ENCODE measurements at places on chromosomes 3 and 15. TPM values are rescaled to one million over a fixed set of nuclear protein-coding genes. Genes with fewer than 3 reads are reported as not detected.

GRCh38 chr3:88105325-88105724 lies 44.4 kb upstream of the C3orf38 start:
- DNase-seq = no peak

DNA sequence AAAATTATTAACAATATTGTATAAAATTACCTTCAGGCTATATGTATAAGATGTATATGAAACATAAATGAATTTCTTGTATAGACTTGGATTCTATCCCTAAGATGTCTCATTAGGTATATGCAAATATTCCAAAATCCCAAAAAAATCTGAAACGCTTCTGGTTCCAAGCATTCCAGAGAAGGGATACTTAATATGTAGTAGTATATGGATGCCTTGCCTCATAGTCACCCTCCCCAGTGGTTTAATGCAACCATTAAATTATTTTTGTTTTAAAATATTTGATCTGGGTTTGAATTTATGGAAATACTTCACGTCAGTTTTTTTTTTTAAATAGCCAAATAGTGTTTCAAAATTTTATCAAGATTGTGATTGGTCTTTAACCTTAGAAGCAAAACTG lies 27.2 kb downstream of the PLCL2 start:
- DNase-seq = no peak

GRCh38 chr15:49103002-49103401 lies 52.4 kb downstream of the COPS2 start:
- DNase-seq = peak; percentile 72

- no peak for DNase-seq
These were observed 172.2 kb downstream of the ATG7 start for GRCh38 chr3:11444404-11444803.

The CXCR6 gene
- polyA plus RNA-seq = 0.02 TPM

DNA sequence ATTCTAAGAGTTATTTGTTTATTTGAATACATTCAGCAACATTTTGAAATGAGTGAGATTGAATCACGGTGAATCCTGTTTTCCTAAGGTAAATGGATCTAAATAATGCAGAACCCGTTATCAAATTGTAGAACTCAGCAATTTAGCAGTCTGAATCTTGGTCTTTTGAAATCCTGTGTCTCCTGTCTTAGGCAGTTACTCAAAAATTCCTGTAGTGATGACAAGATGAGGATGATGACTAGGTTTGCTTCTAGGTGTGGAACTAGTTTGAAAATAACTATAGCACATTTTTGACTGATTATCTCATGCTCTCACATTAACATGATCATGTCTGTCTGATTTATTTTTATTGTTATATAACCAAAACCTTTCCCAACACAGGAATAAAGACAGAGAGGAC lies 115.0 kb downstream of the RAP2B start:
- DNase-seq = no peak

- no peak for DNase-seq
These were observed 38.1 kb downstream of the FSIP1 start for GRCh38 chr15:39744334-39745103.

DNA sequence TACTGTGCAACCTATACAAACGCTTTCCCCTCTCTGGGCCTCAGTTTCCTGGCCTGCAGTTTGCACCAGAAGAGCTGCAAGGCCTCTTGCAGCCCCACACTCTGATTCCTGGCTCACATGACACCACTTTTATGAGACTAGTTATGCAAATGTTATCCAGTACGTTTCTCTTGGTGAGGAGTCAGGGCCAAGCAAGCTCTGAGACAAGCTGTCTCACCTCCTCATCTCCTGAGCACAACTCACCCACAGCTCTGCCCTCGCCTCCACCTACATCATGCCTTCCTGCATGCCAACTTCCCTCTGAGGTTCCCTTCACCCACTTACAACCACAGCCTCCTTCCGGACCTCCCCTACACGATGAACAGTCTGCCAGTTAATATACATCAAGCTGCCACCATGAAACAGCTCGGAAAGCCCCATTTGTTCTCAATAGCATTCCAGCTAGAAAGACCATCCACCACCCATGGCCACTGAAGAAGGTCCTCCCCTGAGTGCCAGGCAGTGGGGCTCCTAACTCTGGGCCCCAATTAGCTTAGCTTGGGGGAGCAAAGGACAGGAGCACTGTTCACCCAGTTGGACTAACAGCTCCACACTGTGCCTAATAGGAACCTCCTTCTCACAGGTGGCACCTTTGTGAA lies 25.0 kb downstream of the CRYGS start:
- DNase-seq = no peak

- no peak for DNase-seq
These were observed 41.6 kb downstream of the C3orf20 start for GRCh38 chr3:14716591-14716990.

GRCh38 chr3:99747915-99748314 lies 69.7 kb upstream of the CMSS1 start:
- peak; percentile 70 for DNase-seq

The GOLGA8Q gene
- polyA plus RNA-seq = 0.22 TPM

DNA sequence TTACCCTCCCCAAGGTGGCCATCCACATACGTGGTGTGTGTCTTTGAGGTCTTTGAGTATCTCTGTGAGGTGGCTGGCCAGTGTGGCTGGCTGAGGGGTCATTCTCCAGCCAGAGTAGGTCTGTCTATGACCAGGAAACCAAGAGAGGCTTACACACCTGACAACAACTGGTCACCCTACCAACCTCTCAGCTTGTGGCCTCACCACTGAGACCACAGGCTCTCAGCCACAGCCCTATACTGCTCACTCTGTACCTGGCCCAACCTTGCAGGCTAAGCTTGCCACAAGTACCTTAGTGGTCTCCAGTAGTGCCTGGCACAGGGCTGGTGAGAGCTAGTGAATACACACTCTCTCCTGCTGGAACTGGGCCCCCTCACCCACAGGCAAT lies 5.1 kb downstream of the HEMK1 start:
- no peak for DNase-seq

- no peak for DNase-seq
These were observed 285.3 kb downstream of the FAM43A start for GRCh38 chr3:194971009-194971408.

DNA sequence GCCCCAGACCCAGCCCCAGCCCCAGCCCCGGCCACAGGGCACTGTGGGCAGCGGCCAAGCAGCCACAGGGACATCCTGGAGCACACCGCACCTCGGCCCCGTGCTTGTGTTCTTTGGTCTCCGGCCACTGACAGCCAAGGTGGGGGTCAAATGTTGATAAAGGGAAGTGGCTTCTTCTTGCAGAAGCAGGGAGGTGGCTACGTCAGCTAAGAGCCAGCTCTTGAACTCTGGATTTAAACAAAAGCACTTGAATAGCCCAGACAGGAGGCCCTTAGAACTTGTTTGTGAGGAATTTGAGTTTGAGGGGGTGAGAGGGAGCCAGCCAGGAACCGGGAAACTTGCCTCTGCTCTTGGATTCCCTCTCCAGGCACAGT lies 135.8 kb upstream of the ABHD17C start:
- no peak for DNase-seq

Measured in fibroblast of lung (primary cell).